NCI-H2107 (cell line): ENCODE measurements at places on chromosomes 1 and 21.

DNA sequence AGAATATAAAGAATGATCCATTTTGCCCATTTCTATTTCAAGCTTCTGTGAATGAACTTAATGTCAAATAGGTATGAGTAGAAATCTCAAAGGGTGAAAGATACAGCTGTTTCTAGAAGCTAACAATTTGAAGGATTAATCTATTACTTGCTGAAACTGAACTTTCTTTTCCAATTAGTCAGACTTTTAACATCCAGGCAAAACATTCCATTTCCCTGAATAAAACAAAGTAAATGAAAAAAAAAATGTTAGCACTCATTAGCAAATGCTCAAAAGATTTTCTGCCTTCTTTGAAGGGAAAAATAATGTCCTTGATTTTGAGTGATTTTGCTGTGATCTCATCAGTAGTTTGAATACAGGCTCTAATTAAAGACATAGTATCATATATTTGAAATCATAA, 447.6 kb upstream of the PRMT6 start:
- no peak for DNase-seq

DNA sequence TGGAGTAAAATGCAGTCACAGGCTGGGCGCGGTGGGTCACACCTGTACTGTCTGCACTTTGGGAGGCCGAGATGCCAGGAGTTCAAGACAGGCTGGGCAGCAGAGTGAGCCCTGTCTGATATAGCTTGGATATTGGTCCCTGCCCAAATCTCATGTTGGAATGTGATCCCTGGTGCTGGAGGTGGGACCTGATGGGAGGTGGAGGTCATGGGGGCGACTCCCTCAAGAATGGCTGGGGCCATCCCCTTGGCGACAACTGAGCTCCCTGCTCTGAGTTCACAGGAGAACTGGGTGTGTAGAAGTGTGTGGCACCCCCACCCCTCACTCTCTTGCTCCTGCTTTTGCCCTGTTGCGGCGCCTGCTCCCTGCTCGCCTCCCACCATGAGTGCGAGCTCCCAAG, 11.5 kb upstream of the PDXK start:
- DNase-seq = no peak

DNA sequence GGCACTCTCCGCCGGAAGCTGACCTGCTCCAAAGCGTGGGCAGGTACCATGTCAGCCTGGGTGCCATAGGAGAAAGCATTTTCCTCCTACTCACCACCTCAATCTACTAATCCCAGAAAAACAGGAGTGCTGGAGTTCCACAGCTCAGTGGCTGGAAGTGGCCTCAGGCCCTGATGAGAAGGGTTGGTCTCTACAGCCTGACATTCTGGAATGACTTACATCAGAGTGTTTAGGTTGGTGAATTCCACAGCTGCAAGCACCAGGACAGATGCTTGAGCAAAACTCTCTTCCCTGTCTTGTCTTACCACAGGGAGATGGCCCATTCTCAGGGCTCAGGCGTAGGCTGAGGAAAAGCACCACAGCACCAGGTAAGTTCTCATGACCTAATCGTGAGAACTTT, 5.5 kb downstream of the SEC16B start:
- DNase-seq = no peak

DNA sequence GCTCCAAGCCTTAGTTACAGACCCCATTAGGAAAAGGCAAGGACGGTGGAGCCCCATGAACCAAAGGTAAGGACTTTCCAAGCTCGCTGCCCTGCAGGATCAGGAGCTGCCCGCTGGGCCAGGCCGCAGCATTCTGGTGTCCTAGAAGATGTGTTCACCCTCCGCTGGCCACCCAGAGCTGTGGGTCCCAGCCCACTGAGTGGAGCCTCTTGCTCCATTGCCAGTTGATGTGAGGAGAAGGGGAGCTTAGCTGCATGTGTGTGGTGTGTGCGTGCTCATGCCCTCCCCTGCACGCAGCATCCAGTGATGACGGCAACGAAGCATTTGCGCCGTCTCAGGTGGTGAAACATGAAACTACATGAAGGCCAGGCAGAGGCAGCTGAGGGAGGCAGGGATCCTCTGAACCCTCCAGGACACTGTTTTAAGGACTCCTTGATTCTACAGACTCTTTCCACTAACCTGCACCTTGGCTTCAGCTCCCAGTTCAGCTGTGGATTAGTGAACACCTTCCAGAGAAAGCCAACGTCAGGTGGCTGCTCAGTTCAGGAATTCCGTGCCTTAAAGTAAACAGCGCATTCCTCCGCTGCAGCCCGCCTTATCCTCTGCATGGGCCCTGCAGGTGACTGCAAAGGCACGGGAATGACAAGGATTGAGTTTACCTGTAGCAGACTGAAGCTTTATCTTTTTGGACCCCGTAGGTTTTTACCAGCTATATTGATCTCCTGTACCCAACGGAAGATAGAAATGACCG, 48.7 kb downstream of the SMYD2 start:
- DNase-seq = no peak

DNA sequence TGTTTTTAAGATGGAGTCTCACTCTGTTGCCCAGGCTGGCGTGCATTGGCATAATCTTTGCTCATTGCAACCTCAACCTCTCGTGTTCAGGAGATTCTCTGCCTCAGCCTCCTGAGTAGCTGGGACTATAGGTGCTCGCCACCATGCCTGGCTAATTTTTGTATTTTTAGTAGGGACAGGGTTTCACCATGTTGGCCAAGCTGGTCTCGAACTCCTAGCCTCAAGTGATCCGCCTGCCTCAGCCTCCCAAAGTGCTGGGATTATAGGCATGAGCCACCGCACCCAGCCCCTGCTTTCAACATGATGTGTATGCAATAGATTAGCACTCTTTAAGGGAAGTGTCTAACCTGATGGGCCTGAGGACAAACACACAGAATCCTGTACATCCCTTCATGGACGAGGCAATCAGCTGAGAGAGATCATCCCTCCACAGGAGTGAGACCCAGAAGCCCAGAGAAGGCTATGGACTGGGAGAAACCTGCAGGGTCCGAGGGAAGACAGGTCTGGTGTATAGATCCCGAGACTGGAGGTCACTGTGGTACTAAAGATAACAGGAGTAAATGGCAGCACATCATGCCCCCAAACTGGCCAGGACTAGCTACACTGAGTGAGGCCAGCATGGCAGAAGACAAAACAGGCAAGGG, 5.6 kb upstream of the DEGS1 start:
- no peak for DNase-seq

DNA sequence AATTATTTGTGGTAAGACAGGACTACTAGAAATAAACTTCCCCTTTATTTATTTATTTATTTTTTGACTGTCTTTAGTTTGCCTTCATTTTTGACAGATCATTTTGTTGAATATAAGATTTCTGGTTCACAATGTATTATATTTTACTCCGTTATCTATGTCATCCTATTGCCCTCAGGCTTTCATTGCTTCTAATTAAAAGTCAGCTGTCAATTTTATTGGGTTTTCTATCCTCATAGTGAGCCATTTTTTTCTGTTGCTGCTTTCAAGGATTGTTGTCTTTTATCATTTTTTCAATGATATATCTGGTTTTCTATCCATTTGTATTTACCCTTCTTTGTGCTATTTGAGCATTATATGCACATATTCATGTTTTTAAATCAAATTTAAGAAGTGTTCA, 866.2 kb downstream of the LRRIQ3 start:
- no peak for DNase-seq

- DNase-seq = no peak
Measured at GRCh38 chr1:14945132-14946010, 208.2 kb upstream of the TMEM51 start.

- DNase-seq = no peak
Measured at GRCh38 chr1:154614247-154614646, 6.3 kb upstream of the ADAR start.

DNA sequence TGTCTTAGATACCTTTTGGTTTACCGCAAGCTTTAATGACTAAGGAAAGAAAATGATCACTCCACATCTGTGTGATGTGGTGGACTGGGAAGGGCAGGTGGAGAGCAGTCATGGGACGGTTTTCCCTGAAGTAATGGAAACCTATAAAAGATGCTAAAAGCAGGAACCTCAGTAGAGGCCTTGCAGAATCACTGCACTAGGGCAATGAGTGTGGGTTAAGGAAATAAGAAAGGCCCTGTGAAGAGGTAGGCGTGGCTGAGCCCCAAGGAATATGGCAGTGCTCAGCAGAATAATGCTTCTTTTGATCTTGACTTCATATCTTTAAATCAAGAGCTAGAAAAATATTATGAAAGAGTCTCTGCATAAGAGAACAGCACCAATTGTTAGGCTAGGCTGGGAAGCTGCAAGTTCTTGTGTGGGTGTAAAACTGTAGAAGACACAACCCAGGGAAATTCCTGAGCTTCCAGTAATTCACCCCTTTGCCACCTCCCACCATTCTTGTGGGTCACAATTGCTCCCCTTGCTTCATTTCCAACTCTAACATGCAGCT, 49.9 kb downstream of the CLCA4 start:
- DNase-seq = no peak

- DNase-seq = no peak
Measured at GRCh38 chr1:145747398-145748247, 28.3 kb downstream of the CD160 start.

DNA sequence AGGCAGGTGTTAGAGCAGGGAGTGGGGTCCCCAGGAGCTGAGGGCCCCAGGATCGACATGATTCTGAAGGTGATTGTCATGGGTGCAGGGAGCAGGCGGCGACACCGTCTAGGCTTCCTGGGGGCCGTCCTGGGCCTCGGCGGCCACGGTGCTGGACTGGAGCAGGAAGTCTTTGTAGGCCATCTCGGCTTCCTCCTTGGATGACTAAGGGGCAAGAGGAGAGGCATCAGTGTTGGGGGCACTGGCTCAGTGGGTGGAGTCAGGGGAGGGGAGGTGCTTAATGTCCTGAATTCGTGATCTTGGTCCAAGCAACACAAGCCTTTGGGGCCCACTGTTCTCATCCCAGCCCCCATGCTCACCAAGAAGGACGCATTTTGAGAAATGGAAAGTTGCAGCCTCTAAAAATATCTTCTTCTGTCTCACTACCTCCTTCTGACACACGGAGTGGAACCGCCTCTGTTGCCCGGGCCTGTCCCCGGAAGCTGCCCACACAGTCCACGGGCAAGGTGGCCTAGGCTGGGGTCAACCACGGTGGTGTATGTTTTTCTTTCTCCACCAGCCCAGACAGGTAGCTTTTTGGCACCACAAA, 8.6 kb upstream of the FCMR start:
- no peak for DNase-seq

GRCh38 chr1:29912425-29912824, 676.1 kb downstream of the PTPRU start:
- no peak for DNase-seq

GRCh38 chr1:77594366-77595112, 87.9 kb downstream of the ZZZ3 start:
- DNase-seq = no peak

- no peak for DNase-seq
Measured at GRCh38 chr21:41387042-41387819, 25.4 kb downstream of the MX2 start.

DNA sequence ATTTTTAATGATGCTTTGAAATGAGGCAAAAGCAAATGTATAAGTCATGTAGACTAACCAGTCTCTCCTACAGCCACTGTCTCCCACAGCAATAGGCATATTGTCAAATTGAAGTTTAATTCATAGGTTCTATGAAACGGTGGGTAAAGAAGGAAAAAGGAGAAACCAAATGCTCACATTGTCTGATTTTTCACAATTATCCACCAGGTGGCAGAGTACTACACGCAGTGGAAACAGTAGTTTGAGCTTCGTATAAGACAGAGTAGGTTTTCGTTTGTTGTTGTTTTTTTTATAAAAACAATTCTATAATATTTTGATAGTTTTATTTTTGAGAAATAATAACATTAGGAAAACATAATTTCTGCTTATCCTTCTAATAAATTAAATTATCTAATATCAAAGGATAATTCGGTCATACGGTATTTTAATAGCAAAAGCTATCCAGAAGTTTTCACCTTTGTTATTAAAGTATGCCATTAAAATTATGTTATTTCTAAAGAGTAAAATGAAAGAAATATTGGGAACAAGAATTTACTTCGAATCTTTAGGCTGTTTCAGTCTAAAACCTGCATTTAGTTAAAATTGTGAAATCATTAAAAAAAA, 39.1 kb downstream of the TYW3 start:
- no peak for DNase-seq

DNA sequence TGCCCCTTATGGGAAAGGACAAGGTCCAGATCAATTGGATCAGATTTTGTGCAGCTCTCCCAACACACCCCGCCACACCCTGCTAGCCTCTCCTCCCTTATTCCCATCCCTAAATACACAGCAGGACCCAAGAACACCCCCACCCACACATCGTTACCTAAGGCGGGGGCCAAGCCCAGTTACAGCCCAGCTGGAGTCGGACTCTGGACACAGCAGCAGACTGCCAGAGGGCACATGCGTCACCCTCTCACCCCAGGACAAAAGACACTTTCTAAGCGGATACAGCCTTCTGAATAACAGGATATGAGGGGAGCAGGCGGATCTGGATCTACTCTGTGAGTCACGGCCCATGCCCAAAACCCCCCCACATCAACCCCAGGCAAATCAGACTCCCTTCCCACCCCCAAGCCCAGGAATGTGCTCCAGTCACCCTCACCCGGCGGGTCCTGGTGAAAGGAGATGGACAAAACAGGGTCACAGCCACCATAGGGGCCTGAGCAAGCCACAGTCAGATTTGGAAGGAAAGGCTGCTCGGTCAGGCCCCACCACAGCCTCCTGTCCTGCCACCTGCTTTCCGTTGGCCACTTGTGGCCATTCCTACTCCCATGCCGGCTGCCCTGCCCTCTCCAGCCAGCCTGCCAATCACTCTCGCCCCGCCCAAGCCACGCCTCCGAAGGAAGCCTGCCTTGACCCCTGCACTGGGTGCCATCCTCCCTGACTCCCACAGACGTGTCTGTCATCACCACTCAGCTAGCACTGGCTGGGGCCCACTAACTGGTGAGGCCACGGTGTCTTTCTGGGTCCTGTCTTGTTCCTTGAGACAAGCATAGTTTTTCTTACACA, 4.0 kb downstream of the S100A16 start:
- DNase-seq = no peak

GRCh38 chr1:76562292-76562691, 305.0 kb upstream of the ST6GALNAC5 start:
- no peak for DNase-seq

GRCh38 chr1:56508523-56508983, 70.8 kb downstream of the PLPP3 start:
- no peak for DNase-seq

GRCh38 chr1:37739222-37739621, 25.7 kb downstream of the EPHA10 start:
- DNase-seq = no peak

GRCh38 chr1:205456383-205456867, 580 bp upstream of the BLACAT1 start:
- no peak for DNase-seq

DNA sequence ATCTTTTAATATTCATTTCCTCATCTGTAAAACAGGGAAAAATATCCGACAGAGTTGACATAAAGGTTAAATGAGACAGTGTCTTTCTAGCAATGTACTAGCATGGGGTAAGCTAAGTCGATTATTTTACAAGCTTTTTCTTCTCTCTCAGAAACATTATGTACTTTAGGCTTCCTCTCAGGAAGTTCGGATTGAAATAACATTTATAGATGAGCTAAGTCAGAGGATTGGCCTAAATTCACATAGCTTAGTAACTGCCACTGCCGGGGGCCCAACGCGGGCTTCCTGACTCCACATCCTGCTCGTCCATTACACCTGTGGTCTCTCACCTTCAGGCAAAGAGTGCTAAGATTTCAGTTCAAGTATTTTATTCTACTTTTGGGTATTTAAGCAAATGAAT, 462.3 kb upstream of the NFIA start:
- DNase-seq = no peak

GRCh38 chr1:15985611-15986297, 9.9 kb upstream of the ZBTB17 start:
- no peak for DNase-seq
